RPMI7951 (cell line): ENCODE measurements at places on chromosomes 3 and 15.
A peak's percentile ranks its signal among the peaks of the same experiment; 100 is the strongest.

DNA sequence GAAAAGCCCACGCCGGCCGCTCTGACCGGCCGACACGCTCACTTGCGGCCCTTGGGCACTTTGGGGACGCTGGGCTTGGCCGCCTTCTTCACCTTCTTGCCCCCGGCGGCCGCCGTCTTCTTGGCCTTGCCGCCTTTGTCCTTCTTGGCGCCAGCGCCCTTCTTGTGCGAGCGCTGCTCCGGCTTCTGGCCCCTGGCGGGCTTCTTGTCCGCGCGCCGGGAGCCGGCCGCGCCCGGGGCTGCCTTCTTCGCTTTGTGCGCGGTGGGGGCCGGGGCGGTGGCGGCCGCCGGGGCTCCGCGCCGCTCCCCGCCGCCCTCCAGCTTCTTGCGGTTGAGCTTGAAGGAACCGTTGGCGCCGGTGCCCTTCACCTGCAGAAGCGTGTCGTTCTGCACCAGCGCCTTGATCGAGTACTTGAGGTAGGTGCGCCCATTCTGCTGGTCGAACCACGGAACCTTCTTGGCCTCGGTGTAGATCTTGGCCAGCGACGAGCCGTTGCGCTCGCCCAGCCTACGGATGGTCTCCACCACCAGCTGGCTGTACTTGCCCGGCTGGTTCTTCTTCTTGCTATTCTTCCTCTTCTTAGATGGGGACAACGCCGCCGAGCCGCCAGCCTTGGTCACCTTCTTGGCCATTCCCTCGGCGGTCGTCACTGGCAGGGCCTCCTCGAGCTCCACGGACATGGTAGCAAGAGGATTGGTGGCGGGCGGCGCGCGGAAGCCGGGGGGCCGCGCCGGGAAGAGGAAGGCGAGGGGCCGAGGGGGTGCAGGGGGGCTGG, 36.7 kb downstream of the HMCES start:
- DNase-seq = peak; percentile 19

GRCh38 chr3:184710870-184711492, 883 bp downstream of the MAGEF1 start:
- peak; percentile 43 for DNase-seq

DNA sequence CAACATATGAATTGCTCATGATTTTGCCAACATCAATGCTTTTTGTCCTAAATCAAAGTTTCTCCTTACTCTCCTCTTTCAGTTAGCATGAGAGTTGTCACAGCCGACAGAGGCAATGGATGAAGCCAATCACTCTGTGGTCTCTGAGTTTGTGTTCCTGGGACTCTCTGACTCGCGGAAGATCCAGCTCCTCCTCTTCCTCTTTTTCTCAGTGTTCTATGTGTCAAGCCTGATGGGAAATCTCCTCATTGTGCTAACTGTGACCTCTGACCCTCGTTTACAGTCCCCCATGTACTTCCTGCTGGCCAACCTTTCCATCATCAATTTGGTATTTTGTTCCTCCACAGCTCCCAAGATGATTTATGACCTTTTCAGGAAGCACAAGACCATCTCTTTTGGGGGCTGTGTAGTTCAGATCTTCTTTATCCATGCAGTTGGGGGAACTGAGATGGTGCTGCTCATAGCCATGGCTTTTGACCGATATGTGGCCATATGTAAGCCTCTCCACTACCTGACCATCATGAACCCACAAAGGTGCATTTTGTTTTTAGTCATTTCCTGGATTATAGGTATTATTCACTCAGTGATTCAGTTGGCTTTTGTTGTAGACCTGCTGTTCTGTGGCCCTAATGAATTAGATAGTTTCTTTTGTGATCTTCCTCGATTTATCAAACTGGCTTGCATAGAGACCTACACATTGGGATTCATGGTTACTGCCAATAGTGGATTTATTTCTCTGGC, 2.5 kb downstream of the OR4F6 start:
- DNase-seq = no peak

GRCh38 chr3:64988188-64988587, 300.4 kb upstream of the ADAMTS9 start:
- peak; percentile 51 for DNase-seq

DNA sequence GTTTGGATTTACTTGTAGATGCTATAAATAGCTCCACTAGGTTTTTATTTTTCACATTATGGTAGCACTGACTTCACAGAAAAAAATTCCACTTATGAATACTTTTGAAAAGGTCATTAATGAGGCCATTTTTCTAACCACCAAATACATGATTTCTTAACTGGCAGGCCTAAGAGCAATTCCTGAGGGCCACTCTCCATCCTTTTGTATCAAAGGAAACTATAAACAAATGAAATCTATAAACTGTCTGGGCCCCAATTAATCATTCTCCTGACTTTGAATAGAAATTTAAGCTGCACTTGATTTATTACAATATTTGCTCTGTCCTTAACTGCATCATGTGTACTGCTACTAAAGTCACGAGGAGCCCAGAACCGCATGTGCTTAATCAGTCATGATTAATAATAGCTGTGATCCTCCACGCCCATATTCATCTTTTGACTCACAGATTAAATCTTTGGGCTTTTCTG, 25.1 kb upstream of the MTMR10 start:
- no peak for DNase-seq

GRCh38 chr3:185151964-185152409, 873 bp downstream of the C3orf70 start:
- DNase-seq = no peak

GRCh38 chr15:75064846-75065245, 41.5 kb downstream of the PPCDC start:
- no peak for DNase-seq
